ENCODE measurements at places on chromosomes 1 and 21.

DNA sequence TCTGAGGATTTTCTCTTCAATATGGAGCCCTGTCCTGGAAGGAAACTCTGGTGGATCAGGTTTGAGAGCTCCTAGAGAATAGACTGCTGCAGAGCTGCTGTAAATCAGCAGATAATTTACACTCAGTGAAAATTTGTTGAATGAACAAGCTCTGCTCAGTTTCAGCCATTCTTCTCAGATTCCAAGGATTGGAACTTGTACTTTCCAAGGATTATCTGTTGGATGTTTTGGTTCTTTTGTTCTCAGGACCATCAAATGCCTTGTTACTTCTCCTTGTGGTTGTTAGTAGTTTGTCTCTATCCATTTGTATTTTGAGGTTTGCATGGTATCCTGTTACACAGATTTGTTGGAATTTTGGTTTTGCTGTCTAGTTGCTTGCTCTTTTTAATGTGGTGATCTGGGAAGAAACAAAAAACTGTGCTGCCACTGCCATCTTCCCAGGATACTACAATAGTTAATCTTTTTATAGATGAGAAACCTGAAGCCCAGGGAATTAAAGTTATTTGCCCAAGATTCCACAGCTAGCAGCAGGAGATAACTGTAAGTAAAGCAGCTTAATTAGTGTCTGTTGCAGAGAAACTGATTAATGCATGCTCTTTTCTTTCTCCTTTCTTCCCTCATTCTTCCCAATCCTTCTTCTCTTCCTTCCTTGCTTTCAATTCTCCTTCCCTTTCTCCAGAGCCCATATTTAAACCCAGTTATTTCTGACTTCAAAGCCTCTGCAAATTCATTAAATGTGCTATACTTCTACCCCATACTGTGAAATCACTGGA, 21.7 kb upstream of the KIFAP3 start:
- DNase-seq, result no peak

DNA sequence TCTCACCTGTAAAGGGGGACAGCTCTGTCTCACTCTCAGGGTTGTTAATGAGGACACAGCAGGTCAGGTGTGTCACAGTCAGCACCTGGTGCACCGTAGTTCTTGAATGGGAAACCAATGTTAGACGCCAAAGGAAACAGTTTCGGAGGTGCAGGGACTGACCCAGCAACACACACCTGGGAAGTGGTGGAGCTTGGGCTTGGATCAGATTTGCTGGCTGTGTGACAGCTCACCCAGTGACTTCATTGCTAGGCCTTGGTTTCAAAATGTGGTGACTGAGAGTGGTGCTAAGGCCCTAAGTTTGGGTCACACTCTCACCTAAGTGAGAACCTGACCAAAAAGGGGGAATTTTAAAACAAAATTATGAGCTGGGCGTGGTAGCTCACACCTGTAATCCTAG, 34.9 kb downstream of the ALPL start:
- DNase-seq, result no peak

- no peak for DNase-seq
These were observed 2157.1 kb downstream of the NCAM2 start for GRCh38 chr21:23155281-23155680.

GRCh38 chr21:15943009-15943666, 213.4 kb downstream of the USP25 start:
- DNase-seq, result no peak

DNA sequence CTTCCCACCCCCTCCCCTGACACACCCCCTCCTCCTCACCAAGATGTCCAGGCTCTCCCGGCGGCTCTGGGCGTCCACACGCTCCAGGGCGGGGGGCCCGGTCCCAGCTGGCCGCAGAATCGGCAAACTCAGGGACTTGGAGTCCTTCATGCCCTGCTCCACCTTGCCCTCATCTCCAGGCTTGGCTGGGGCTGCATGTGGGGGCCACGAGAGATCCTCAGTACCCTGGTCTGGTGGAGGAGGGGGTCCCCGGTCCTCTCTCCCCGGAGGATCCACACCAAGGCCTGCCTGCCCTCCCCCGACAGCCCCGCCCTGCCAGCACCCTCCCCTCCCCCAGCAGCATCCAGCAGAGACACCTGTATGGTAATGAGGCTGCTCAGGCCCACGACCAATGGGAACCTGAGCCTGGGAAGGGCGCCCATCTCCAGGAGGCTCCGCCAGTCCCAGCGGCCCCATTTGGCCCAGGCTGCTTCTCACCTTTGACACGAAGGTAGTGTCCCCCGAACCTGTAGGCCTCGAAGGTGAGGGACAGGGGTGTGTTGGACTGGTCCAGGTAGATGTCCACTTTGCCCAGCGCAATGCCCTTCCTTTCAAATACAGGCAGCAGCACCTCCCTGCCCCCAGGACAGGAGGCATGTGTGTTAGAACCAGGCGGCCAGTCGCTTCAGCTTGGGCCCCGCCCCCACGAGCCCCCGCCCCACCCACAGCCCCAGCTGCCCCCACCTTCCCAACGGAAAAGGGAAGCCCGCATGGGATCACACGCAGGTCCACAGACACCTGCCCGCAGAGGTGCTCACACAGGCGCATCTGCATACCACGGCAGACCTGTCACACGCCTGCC, 8.2 kb upstream of the TNFRSF25 start:
- DNase-seq, result no peak

GRCh38 chr21:37459575-37459974, 93.0 kb downstream of the DYRK1A start:
- no peak for DNase-seq
